ENCODE measurements at places on chromosomes 12 and 14.

- no peak for DNase-seq
Observed at GRCh38 chr14:104528496-104528895, 51.1 kb upstream of the C14orf180 start.

DNA sequence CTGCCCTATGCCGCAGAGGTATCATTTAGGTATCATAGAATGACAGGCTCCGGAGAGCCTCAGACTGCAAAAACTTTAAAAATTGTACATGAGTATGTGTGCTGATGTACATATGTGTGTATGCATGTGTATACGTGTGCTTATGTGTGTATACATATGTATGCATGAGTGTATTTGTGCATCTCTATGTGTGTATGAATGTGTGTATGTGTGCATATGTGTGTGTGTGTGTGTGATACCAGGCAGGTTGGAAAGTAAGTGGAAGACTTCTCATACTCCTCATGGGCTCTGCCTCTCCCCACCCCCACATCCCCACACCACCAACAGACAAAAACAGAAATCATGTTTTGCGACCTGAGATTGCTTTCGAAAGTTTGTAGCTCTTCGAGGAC lies 621 bp upstream of the TMEM117 start:
- DNase-seq = peak; percentile 19

DNA sequence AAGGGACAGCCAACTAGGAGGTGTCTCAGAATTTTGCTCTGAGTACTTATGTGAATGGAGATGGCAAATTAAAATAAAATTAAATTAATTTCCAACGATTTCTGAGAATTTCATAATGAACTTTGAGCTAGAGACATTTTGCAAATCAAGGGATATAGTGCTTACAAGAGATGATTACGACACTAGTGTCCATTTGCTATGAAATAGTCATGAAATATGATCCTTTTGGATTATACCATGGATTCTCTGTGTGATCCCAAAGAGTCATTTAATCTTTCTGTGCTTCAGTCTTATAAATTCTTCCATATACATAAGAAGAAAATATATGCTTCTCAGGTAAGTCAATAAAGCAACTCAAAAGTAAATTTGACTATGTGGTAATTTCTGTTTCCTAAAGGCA lies 240.6 kb downstream of the SLC25A21 start:
- no peak for DNase-seq

- DNase-seq = no peak
Observed at GRCh38 chr12:46108721-46109120, 118.3 kb upstream of the SCAF11 start.

DNA sequence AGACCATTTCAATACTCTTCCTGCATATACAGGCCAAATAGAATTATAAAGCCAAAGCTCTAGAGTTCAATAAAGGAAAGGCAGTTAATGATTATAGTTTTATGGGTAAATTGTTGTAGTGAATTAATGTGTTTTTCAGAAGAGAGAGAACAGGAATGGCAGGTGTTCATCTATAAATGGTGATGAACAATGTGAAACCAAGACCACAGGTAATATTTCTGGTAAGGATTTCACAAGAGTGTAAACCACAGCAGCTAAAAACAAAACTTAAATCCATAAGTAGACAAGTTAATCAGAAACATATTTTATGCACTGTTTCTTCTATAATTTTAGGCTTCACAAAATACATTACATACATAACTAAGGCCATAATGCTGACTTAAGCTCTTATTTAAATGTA lies 204.4 kb downstream of the SYT1 start:
- no peak for DNase-seq

All from M059J (cell line).